ENCODE measurements at places on chromosomes 7 and 10.

DNA sequence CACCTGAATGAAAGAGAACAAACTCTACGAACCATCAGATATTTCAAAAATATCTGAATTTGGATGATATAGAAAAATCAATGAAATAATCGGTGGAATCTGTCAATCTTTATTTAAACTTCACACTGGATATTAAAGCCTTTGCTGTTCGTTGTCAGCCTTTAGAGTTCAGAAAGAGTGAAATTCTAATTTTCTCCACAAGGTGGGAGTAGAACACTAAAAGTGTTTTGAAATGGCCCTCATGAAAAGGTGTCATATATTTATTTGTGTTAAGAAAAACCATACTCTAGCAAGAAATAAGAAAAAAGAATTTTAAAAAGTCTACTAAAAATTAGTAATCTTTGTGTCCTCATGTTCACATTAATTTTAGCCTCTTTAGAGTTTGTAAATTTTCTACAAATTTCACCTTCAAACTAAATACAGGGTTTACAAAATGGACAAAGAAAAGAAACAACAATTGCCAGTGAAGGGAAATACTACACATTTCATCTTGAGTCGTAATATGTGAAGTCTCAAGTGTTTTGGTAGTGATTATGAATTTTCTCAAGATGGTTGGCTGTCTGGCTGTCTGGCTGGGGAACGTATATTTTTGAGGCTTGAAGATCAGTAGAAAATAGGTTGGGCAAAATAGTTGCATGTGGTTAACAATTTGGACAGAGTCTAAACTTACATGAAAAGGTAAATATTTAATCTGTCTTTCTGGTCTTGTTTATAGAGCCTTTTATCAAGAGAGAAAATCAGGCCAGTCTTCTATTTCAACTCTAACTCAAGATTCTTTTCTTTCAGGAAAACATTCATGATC is 43.7 kb downstream of the DNAJB9 start:
- DNase-seq, result no peak

- no peak for DNase-seq
Observed at GRCh38 chr7:139078911-139079310, 30.6 kb downstream of the ZC3HAV1 start.

- no peak for DNase-seq
Observed at GRCh38 chr10:25501912-25502311, 327.1 kb downstream of the GPR158 start.

DNA sequence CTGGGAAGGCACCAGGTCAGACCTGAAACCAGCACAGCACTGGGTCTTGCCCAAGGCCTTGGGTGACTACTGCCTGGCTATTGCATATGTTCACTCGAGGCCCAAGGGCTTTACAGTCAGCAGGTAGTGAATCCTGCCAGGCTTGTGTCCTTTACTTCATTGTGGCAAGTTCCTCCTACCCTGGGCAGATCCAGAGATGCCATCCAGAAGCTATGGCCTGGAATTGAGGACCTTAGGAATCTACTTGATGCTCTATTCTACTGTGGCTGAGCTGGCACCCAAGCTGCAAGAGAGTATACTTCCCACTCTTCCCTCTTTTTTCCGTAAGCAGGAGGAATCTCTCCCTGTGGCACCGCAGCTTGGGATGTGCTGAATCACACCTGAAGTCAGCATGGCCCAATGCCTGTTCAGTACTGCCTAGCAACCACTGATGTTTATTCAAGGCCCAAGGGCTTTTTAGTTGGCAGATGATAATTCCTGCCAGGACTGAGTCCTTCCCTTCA is 246.7 kb upstream of the CTBP2 start:
- DNase-seq, result no peak

- no peak for DNase-seq
Observed at GRCh38 chr10:58842860-58843376, 330.2 kb downstream of the BICC1 start.

DNA sequence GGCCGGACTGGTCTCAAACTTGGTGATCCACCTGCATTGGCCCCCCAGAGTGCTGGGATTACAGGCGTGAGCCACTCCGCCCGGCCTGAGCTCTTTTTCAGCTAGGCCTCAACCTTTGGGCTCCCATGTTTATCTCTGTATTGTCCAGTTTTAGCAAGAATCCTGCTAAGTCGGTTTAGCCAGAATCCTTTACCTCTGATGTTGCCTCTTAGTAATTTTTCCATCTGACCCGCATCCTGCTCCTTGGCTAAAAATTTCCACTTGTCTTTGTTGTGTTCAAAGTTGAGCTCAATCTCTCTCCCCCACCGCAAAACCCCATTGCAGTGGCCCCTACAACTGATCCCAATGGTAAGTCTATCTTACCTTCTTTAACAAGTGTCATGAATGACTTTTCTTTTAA is 20.7 kb upstream of the ST7 start:
- DNase-seq, result no peak

- no peak for DNase-seq
Observed at GRCh38 chr7:106820321-106821217, 44.5 kb upstream of the PIK3CG start.
